ENCODE measurements at places on chromosomes 2 and 18.

- DNase-seq = no peak
These were observed 199.8 kb downstream of the KCNE4 start for GRCh38 chr2:223251656-223252229.

DNA sequence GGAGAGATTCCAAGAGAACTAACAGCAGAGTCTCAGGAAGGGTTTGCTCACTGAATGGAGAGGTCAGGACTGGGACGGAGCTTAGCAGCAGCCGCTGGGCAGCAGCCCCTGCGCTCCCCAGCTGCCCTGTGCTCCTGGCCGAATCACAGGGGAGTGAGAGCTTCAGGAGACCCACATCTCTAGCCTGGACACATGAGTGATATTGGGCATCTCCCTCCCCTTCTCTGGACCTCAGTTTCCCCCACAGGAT is 511 bp downstream of the MATN3 start:
- no peak for DNase-seq

DNA sequence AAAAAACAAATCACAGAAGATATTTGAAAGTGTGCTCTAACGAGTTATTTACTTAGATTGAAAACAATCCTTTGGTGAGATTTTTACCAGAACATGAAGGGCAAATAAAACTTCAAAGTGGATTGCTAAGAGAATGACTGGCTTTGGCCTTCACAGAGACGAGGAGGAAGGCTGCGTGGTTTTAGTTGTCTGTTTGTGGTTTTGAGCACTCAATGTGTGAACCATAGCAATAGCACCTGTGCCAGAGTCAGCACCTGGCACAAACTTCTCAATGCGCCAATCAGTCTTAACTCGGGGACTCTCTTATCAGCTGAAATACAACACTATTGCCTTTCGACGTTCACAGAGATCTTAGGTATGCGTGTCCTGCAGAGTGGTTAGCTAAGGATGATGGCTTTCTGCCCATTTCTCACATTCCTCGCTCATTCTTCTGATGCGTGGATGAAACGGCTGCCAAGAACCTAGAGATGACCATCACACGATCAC is 70.0 kb downstream of the MBP start:
- DNase-seq = no peak

DNA sequence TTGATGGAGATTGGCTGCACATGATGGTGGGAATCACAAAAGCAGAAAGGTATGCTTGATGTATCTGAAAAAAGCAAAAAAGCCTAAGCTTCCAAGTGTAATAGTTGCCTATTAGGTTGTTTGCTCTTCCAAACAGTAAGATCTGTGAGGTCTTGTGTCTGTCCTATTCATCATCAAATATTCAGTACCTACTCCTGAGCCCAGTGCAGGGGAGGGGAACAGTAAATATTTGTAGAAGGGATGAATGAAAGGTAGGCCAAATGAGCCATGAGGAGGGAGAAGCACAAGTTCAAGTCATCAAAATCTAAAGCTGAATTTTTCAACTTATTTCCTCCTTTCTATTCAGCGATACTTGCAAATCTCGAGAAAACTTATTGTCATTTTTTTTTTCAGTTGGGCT is 153.2 kb upstream of the ETAA1 start:
- DNase-seq = no peak

- no peak for DNase-seq
These were observed 2.1 kb downstream of the NEURL3 start for GRCh38 chr2:96502891-96503636.

Measured in activated T-cell treated with anti-CD3 and anti-CD28 coated beads for 4 hours (primary cell).